ENCODE measurements at places on chromosomes 3 and 15. TPM values are rescaled to one million over a fixed set of nuclear protein-coding genes. Genes with fewer than 3 reads are reported as not detected.

GRCh38 chr15:22936577-22937472, 43.3 kb downstream of the CYFIP1 start:
- DNase-seq = no peak

DNA sequence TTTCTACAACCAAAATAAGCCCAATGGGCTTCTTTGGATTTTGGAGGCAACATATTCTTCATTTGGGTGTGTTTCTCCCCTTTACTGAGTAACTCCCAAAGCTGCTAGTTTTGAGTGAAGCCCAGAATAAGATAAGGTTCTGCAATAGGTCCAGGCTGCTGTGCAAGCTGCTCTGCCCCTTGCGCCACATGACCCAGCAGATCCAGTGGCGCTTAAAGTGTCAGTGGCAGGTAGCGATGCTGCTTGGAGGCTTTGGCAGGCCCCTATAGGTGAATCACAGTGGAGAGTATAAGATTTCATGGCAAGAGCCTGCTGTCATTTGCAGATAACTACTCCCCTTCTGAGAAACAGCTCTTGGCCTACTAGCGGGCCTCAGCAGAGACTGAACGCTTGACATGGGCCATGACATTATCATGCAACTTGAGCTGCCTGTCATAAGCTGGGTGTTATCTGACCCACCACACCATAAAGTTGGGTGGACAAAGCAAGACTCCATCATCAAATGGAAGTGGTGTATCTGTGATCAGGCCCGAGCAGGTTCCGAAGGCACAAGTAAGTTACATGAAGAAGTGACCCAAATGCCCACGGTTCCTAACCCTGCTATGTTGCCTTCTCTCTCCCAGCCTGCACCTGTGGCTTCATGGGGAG, 88.4 kb upstream of the OXTR start:
- no peak for DNase-seq

- no peak for DNase-seq
Measured at GRCh38 chr3:194259982-194260766, 91.0 kb downstream of the CPN2 start.

DNA sequence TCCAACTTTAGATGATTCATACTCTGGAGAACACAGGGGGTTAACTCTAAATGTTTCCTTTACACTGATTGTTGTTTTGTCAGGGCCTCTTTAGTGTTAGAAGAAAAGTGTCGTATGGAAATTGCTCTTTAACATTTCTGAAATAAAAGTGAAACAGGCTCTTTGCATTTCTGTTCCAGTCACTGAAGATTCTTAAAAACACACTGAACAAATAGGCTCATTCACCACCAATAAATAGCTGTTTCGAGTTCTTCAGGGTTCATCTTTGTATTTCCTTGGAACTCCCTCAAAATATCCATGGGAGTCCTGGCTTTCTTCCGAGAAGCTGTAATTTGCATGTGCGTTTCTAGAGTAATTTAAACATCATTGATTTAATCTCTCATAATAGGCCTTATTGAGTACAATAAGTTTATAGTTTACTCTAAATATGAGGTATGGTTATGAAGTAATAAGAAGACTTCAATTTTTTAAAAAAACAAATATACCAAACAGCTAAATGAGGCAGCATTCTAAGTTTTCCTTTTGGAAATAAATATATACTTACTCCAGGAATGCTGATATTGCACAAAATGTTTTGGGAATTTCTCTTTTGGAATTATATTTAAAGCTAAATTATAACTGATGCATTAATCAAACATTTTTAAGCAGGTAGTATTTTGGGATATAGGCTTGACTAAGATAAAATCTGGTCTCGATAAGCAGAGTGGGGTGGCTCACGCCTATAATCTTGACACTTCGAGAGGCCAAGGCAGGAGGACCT, 327.4 kb downstream of the EPHA3 start:
- no peak for DNase-seq

DNA sequence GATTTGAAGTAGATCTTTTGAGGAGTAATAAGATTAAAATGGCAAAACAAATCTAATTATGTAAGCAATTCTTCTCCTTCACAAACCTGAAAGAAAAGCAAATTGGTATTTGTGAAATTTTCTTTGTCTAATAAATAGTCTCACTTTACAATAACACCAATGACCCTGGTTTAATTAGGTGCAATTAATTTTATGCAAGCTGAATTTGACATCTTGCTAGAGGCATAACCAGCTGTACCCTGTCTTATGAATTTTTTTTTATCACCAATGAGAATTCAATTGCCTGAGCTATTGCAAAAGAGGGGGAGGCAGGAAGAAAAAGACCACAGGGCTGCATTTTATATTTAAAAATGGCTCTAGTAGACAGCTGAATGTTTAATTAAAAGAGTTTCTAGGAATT, 113.5 kb upstream of the IL12A start:
- no peak for DNase-seq

C3orf85 gene
- total RNA-seq = not detected
